ENCODE measurements at places on chromosomes 7 and 10.

GRCh38 chr7:50742401-50742800, 40.3 kb downstream of the GRB10 start:
- DNase-seq: no peak

DNA sequence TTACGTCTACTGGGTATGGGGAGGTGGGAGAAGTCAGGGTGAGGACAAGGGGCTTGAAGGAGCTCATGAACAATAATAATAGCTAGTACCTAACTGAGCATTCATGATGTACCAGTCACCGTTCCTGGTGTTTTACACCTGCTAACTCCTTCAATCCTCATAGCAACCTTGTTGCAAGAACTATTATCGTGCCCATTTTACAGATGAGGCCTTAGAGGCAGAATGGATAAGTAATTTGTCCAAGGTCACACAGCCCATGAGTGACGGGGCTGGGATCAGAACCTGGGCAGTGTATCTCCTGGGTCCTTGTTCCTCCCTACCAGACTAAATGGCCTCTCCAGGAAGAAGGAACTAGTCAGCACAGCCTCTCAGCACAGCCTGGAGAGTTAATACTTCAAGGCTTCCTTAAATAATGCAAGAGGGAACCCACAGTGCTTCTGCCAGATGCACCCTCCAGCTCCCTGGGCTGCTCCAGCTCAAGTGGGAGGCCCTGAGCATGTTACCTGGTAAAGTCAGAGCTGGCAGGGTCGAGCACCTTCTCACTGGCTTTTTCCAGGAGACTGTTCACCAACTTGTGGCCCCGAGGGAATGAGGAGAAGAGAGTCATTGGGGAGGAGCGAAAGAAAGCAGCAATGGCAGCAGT, 28.8 kb downstream of the RRP12 start:
- no peak for DNase-seq

GRCh38 chr7:12539681-12540080, 30.8 kb upstream of the SCIN start:
- no peak for DNase-seq

DNA sequence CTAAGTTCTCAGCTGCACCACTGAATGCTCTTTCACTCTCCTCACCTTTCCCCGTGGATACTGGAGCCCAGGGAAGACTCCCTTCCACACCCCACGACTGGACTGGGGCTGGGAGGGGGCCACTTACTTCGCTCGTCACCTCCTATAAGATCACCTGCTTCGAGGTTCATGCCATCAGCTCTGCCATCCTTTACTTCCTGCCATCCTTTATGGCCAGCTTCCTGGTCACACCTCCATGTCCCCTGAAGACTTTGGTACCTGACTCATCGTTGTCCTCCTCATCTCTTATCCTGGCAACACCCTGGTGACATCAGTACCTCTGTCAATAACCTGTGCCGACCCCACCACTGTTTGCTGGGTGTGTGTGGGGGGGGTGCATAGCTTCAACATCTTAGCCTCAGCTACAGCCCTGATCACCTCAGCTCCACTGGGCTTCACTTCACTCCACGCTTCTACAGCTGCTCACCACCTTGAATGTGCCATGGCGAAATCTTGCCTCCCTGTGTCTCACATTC, 8.7 kb upstream of the VDAC2 start:
- DNase-seq: no peak

GRCh38 chr10:110863361-110863760, 8.4 kb upstream of the PDCD4 start:
- DNase-seq: no peak

GRCh38 chr7:25320791-25321190, 92.5 kb upstream of the NPVF start:
- no peak for DNase-seq

- no peak for DNase-seq
Observed at GRCh38 chr7:14902589-14903067, at the start of gene DGKB. Gene DGKB, minus strand, starts transcription at chr7:14902751.

DNA sequence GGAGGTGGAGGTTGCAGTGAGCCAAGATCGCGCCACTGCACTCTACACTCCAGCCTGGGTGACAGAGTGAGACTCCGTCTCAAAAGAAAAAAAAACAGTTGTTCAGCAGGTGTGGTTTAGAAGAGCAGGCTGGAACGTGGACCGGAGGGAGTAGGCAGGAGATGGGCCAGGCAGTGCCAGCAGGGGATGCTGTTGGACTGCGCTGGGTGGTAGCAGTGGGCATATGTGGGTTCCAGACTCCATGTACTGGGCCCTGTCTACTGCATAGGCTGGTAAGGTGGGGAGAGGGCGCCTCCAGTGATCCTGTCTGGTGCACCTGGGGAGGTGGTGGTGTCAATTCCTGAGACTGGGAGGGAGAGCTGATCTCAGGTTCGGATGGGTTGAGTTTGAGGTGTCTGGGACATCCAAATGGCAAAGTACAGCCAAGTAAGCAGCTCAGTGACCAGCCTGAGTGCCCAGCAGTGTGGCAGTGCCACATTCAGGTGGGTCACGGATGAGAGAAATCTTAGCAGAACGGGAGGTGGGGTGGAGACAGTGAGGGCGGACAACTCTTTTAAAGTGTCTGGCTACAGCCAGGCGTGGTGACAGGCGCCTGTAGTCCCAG, 25.9 kb downstream of the SFXN4 start:
- DNase-seq: peak; percentile 25

GRCh38 chr7:94296881-94297280, 97.8 kb upstream of the COL1A2 start:
- no peak for DNase-seq

GRCh38 chr7:112981966-112982365, 104.7 kb downstream of the GPR85 start:
- DNase-seq: no peak

DNA sequence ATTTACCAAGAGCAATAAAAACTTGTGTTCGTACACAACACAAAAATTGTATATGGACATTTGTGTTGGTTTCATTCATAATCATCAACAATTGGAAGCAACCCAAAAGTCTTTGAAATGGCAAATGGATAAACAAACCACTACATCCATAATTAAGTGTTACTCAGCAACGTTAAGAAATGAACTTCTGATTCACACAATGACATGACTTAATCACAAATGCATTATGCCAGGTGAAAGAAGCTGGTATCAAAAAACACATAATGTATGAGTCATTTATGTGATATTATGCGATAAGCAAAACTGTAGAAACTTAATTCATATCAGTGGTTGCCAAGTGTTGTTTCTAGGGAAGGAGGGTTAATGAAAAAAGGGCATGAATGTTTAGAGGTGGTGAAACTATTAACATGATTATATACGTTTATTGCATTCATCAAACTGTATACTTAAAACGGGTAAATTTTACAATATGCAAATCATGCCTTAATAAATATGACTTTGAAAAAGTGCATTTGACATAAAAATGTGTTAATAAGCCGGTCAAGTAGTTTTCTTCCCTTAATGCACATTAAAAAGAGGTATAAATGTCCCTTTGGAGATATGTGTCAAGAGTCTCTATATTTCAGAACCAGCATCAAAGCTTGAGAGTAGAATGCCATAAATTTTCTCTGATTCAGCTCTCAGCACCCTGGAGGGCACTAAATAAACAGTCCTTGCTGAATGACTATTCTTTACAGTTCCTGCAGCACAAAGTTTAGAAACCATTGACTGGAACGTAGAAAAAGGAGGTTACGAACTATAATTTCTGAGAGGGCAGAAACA, 84.8 kb upstream of the GRM3 start:
- DNase-seq: no peak

- no peak for DNase-seq
Observed at GRCh38 chr7:92435542-92435941, 11.7 kb upstream of the GATAD1 start.

DNA sequence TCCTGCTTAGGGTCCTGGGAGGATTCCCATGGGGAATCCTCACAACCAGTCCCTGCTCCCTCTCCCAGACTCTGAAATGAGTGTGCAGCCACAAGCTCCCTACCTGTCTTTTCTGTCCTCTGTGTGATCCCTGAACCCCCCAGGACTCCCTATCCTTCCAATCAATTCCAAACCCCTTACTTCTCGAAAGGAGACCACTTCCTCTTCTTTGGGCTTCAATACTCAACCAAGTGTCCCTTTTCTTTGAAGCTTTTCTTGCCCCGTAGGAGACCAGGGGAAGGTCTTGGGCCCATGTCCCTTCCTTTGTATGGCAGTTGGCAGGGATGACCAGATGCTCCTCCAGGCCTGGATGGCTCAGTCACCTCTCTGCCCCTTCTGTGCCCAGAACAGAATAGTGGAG, 1.7 kb downstream of the AEBP1 start:
- DNase-seq: no peak

GRCh38 chr10:81865581-81865980, 9.4 kb upstream of the NRG3 start:
- no peak for DNase-seq

DNA sequence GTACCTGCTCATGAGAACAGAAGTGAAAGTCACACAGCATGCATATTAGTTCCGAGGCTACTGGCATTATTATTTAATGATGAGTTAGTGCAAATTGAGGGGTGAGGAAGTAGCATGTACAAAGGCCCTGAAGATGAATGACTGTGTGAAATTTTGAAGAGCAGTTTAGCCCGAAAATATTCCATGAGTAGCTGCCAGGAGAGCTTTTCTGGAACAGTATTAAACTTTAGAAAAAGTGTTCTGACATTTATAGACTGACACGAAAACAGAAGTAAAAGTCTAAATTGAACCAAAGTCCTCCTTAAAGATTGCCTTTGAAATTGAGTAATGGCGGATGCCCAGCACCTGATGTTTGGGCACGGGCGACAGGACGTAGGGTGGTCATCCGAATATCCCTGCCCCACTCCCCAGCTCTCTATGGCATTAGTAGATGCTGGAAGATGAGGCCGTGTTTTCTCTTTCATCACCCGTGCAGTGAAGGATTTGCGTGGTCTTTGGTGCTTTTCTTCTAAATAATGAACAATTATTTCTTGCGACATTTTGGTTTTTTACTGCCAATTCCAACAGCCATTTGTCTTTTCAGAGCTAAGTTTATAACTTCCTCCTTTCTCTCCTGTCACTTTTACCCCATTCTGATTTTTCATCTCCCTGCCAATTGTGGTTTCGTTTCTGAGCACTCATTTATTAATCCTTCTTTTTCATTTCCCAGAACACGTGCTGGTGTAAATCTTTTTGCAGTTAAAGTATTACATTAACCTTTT, 192.6 kb downstream of the MGMT start:
- DNase-seq: no peak

GRCh38 chr7:28338041-28338440, 74.3 kb upstream of the CREB5 start:
- no peak for DNase-seq

DNA sequence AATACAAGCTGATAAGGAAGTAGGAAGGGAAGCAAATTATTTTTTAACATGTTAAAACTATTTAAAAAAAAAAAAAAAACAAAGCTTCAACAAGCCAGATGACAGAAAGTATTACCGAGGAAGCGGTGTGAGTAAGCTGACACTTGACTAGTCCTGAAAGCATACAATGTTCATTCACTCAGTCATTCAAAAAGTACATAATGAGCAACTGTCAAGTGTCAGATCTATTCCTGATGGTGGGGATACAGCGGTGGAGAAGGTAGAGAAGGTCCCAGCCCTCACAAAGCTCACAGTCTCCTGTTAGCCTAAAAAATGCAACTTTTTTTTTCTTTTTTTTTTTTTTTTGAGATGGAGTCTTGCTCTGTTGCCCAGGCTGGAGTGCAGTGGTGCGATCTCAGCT, 40.0 kb downstream of the RAPGEF5 start:
- DNase-seq: no peak

- no peak for DNase-seq
Observed at GRCh38 chr7:92612501-92612900, 22.3 kb upstream of the FAM133B start.

- no peak for DNase-seq
Observed at GRCh38 chr7:5596046-5596895, 172.6 kb upstream of the TNRC18 start.

DNA sequence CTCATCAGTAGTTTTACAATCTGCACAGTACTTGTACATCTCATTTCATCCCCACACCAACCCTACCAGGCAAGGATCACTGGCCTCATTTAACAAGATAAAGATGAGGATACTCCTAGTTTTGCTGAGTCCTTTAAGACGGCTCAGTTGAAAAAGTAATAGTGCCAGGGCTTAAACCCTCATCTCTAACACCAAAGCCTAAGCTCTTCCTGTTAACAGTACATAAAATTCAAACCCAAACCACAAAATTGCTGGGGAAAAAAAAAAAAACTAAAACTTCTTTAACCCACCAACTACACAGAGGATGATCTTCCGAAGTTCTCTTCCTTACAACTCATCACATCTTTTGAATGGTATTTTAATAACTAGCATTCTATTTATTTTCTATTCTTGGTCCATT, 1.3 kb downstream of the SAR1A start:
- DNase-seq: no peak

- no peak for DNase-seq
Observed at GRCh38 chr10:43942096-43942850, 293.6 kb upstream of the ZNF32 start.

Measured in effector memory CD4-positive, alpha-beta T cell (primary cell).